ENCODE measurements at places on chromosomes 3 and 15. TPM values are rescaled to one million over a fixed set of nuclear protein-coding genes. Genes with fewer than 3 reads are reported as not detected.

Gene TNFAIP8L3
- total RNA-seq = 3.5 TPM

DNA sequence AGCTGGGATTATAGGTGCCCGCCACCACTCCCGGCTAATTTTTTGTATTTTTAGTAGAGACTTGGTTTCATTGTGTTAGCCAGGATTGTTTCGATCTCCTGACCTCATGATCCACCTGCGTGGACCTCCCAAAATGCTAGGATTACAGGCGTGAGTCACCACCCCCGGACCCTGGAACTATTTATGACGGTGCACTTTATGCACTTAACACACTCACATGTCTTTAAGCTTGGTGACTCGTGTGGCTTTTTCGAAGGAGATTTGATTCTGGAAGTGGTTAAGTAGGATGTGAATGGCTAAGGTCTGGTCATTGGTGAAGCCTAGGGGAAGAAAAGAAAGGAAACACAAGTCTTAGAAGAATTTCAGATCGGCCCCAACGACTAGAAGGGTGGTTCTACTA, 20.3 kb downstream of the BBS4 start:
- H3K4me3 ChIP-seq = no peak overlapping the region
- no peaks in the 10 kb centered on the region for H3K27me3 ChIP-seq
- no peaks in the 10 kb centered on the region for H3K36me3 ChIP-seq
- DNase-seq = no peak
- H3K4me1 ChIP-seq = no peaks in the 10 kb centered on the region

DNA sequence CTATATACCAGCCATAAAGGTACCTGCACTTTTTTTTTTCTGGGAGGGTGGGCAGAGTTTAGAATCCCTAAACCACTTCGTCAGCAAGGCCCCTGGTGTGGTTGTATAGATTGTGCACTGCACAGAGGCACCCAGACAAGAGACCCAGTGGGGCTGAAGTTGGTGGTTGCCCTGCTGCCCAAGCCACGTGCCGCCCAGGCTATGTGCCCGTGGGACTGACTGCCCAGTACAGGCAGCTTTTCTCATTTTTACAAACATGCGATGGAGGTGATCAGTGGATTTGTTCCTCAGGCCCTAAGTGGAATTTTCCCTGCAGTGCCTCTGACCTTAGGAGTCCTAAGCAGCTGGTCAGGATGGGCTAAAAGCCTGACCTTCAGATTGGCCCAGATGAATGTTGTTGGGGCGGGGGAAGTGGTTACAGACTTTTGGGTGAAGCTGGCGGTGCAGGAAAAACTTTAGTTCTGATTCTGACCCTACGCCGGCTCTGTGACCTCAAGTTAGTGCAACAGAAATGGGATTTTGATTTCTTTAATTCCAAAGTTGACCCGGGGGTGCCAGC, 34.9 kb upstream of the LIMD1 start:
- no peaks in the 10 kb centered on the region for H3K36me3 ChIP-seq
- no peaks in the 10 kb centered on the region for H3K4me1 ChIP-seq
- DNase-seq = no peak
- H3K4me3 ChIP-seq = no peak overlapping the region
- H3K27me3 ChIP-seq = no peaks in the 10 kb centered on the region
- no peak overlapping the region for H3K27ac ChIP-seq

Gene TAGLN3
- total RNA-seq = 3.2 TPM

DNA sequence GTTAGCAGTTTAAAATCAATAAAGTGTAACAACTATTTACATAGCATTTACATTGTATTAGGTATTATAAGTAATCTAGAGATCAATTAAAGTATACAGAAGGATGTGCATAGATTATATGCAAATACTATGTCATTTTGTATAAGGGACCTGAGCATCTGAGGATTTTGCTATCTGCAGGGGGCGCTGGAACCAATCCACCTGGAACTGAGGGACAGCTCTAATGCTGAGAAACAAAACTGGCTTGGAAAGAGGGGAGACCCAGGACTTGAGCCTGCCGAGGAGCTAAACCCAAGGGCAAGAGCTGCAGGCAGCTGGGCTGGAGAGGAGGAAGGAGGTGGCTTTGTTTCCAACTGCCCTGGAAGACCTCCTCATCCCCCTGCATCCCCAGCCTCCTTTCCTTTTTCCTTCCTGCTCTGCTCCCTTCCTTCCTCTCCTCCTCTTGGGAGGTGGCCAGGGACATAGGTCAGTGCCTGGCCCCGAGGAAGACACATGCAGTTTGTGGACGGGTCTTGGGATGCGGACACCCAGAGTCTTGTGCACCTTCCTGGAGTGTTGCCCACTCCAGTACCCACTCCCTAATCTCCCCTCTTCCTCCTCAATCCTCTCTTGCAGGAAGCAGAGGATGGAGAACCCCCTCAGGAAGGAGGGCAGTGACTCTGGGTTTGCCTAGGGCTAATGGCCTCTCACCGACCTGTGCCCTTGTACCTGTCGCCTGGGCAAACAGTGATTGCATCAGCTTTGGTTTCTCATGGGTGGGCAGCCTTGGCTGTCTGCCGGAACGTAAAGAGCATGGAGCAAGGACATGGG, 825 bp upstream of the RTP3 start:
- H3K36me3 ChIP-seq = no peaks in the 10 kb centered on the region
- no peak overlapping the region for H3K4me3 ChIP-seq
- H3K4me1 ChIP-seq = no peaks in the 10 kb centered on the region
- no peaks in the 10 kb centered on the region for H3K27me3 ChIP-seq
- no peak for DNase-seq
- H3K27ac ChIP-seq = no peak overlapping the region

- no peaks in the 10 kb centered on the region for H3K4me1 ChIP-seq
- no peak for DNase-seq
- no peaks in the 10 kb centered on the region for H3K27me3 ChIP-seq
Observed at GRCh38 chr3:128176276-128176833, 23.1 kb downstream of the EEFSEC start.

DNA sequence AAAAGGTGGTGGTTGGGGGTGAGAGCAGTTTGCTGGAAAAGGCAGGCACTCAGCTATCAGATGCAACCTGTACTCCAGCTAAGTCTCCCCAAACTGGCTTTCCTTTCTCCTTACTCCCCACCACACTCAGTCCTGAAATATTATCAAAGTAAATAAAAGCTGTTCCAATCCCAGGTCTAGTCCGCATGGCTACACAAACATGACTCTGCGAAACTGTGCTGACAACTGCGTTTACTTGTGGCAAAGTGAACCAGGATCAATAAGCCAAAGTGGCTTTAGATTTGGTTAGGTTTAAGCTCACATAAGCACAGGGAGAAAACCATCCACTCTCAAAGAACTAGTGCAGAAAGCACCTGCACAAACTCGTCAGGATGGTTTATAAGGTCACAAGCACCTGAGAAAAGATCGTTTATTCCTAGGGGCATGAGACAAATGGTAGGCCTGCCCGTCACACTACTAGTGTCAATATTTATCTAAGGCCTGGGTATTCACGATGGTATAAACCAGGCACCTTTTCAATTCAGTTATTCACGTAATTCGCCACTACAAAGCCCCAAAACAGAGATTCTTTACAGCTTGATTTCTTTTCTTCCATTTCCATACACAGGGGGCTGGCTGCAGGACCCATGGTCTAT, 25.3 kb downstream of the LRIG1 start:
- no peaks in the 10 kb centered on the region for H3K27me3 ChIP-seq
- peak; percentile 31 for DNase-seq
- H3K27ac ChIP-seq = peak overlapping the region; percentile 56
- H3K4me3 ChIP-seq = no peak overlapping the region
- peaks cover 50% of the 10 kb centered on the region for H3K4me1 ChIP-seq
- H3K36me3 ChIP-seq = no peaks in the 10 kb centered on the region

Gene ATP10A
- total RNA-seq = 14.3 TPM

GRCh38 chr3:171873580-171873979, 30.4 kb downstream of the TMEM212 start:
- H3K4me3 ChIP-seq = no peak overlapping the region
- H3K27ac ChIP-seq = no peak overlapping the region
- no peaks in the 10 kb centered on the region for H3K27me3 ChIP-seq
- no peaks in the 10 kb centered on the region for H3K36me3 ChIP-seq

Gene SLC28A2
- not detected for total RNA-seq

Gene IL17RB
- total RNA-seq = 6.0 TPM

DNA sequence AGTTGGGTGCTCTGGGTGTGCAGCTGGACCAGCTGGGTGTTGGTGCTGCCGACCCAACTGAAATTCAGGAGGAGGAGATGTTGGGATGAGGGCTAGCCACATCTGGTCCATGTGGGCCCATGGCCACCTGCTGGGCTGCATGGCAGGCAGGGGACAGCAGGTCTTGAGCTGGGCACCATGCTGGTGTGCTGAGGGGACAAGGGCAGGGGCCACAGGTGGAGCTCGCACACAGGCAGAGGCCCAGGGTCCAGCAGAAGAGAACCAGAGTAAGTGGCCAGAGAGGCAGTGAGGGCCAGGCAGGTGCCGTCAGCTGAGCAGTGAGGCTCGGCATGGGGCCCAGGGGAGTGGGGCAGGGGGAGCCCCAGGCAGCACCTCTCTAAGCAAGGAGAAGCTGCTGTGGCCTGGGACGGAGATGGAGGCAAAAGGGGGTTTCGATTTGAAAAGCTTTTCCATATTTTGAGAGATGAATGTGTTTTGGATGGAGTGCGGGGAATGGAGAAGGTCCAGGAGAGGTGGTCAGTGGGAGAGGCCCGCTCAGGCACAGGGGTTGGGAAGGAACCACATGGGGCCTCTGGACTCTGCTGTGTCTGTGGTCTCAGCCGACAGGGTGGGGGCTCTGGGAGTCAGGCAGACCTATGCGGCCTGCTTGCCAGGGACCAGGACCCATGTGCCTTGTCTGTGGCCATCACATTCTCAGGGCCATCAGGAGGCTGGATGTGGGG, 30.5 kb upstream of the PLXNA1 start:
- H3K27me3 ChIP-seq = no peaks in the 10 kb centered on the region
- no peaks in the 10 kb centered on the region for H3K36me3 ChIP-seq
- H3K27ac ChIP-seq = no peak overlapping the region
- no peaks in the 10 kb centered on the region for H3K4me1 ChIP-seq

- H3K4me1 ChIP-seq = no peaks in the 10 kb centered on the region
- H3K27me3 ChIP-seq = no peaks in the 10 kb centered on the region
- no peak overlapping the region for H3K4me3 ChIP-seq
- H3K27ac ChIP-seq = no peak overlapping the region
Observed at GRCh38 chr3:130971208-130971607, 55.4 kb downstream of the ASTE1 start.

Gene MELTF
- 6.9 TPM for total RNA-seq

Gene OR4M2
- not detected for total RNA-seq

- H3K27ac ChIP-seq = no peak overlapping the region
- H3K27me3 ChIP-seq = no peaks in the 10 kb centered on the region
- no peaks in the 10 kb centered on the region for H3K36me3 ChIP-seq
- no peaks in the 10 kb centered on the region for H3K4me1 ChIP-seq
Observed at GRCh38 chr3:61718565-61718964, 157.2 kb downstream of the PTPRG start.

- DNase-seq = no peak
- no peaks in the 10 kb centered on the region for H3K4me1 ChIP-seq
- no peak overlapping the region for H3K27ac ChIP-seq
- no peak overlapping the region for H3K4me3 ChIP-seq
Observed at GRCh38 chr3:77303955-77304699, 264.2 kb downstream of the ROBO2 start.

Gene FAM227B
- total RNA-seq = 12.9 TPM

- DNase-seq = no peak
- no peaks in the 10 kb centered on the region for H3K4me1 ChIP-seq
- H3K36me3 ChIP-seq = no peaks in the 10 kb centered on the region
Observed at GRCh38 chr15:47728886-47729285, 11.6 kb downstream of the SEMA6D start.

- DNase-seq = no peak
- H3K27ac ChIP-seq = no peak overlapping the region
- no peak overlapping the region for H3K4me3 ChIP-seq
- H3K36me3 ChIP-seq = no peaks in the 10 kb centered on the region
Observed at GRCh38 chr3:44400771-44401170, 62.2 kb downstream of the TCAIM start.

DNA sequence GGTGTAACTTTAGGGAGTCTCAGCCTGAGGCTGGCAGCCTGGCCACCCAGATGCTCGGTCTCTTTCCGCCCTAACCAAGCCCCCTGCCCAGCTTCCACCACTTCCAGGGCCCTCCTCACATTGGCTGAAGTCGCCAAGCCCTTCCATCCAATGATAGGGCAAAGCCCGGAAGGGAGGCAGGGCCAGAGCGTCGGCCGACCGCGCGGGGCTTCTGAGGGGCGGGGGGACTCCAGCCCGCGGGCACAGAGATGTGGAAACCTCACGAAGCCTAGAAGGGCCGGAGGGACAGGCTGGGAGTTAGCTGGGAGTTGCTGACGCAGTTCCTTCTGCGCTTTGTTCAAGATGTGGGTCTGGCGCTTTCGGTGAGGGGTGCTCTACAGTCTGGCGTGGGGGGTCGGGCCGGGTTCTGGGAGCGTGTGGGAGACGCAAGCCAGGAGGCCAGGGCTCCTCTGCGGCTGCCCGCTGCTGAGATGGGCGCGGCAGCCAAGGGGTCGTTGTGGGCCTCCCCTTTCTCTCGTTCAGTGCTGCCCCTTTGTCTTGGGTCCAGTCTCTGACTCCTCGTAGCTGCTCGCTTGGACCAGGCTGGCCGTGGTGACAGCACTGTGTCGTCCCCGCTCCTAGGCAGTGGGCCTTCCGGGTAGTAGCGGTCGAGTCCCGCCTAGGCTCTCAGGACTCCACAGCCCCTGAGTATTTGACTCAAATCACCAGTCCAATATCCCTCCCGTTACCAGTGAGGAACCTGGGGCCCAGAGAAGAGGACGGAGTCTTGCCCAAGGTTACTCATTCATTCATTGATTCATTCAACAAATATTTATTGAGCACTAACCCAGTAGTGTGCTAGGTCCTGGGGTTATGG, at the start of gene ZNF660:
Gene ZNF660 (plus strand): TSS at position 319 of the 856 bp plus-strand sequence. CDS start 9,230 bp downstream, outside the sequence.
- peak within 1 kb of the TSS; percentile 43 for H3K4me3 ChIP-seq
- H3K27ac ChIP-seq = peak within 1 kb of the TSS; percentile 26
- H3K4me1 ChIP-seq = no peaks in the 10 kb centered on the region
- no peak for DNase-seq
- H3K36me3 ChIP-seq = no peaks in the 10 kb centered on the region
- no peaks in the 10 kb centered on the region for H3K27me3 ChIP-seq

- H3K4me3 ChIP-seq = no peak overlapping the region
- no peak for DNase-seq
- H3K27ac ChIP-seq = no peak overlapping the region
- no peaks in the 10 kb centered on the region for H3K36me3 ChIP-seq
Observed at GRCh38 chr3:104628185-104628789, 738.4 kb upstream of the ALCAM start.

DNA sequence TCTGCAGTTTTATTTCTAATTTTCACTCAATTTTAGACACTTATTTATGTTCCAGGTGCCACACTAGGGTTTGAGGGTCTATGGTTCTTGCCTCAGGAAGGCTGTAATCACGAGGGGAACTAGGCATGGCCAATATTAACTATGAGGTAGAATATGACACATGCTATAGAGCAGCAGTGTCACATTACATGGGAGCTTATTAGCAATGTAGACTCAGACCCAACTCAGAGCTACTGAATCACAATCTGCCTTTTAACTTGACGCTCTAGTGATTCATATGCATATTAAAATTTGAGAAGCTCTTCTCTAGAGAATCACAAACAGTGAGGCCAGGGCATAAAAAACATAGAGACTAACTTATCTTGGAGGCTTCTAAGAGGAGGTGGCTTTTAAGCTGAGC, 32.8 kb upstream of the MRPL3 start:
- no peak overlapping the region for H3K27ac ChIP-seq
- no peak overlapping the region for H3K4me3 ChIP-seq
- no peaks in the 10 kb centered on the region for H3K4me1 ChIP-seq
- H3K36me3 ChIP-seq = no peaks in the 10 kb centered on the region

Data from prostate gland (tissue), 2 donors.